ENCODE measurements at places on chromosomes 2 and 18. TPM values are rescaled to one million over a fixed set of nuclear protein-coding genes. Genes with fewer than 3 reads are reported as not detected.

ITGB6 gene
- 11.7 TPM for polyA plus RNA-seq

IL1R2 gene
- polyA plus RNA-seq = 0.59 TPM

MROH2A gene
- polyA plus RNA-seq = 0.16 TPM

EIF4E2 gene
- 109 TPM for polyA plus RNA-seq

HOXD11 gene
- polyA plus RNA-seq = 89.2 TPM

ASPRV1 gene
- polyA plus RNA-seq = 3.6 TPM

HJURP gene
- polyA plus RNA-seq = 25.7 TPM

RAB6C gene
- 0.85 TPM for polyA plus RNA-seq

SP5 gene
- 2.7 TPM for polyA plus RNA-seq

GCKR gene
- not detected for polyA plus RNA-seq

CHMP1B gene
- 48.8 TPM for polyA plus RNA-seq

PLCL1 gene
- polyA plus RNA-seq = 16.5 TPM

CRYBA2 gene
- polyA plus RNA-seq = not detected

TRIM54 gene
- 8.7 TPM for polyA plus RNA-seq

SPATA3 gene
- not detected for polyA plus RNA-seq

SERPINB3 gene
- polyA plus RNA-seq = not detected

RND3 gene
- polyA plus RNA-seq = 52.1 TPM

TFCP2L1 gene
- 65.9 TPM for polyA plus RNA-seq

REG3G gene
- polyA plus RNA-seq = not detected

SULT1C2 gene
- polyA plus RNA-seq = 34.9 TPM

CAVIN2 gene
- polyA plus RNA-seq = 35.2 TPM

C2orf72 gene
- 6.2 TPM for polyA plus RNA-seq

PKP4 gene
- polyA plus RNA-seq = 141 TPM

COX7A2L gene
- 185 TPM for polyA plus RNA-seq

B3GNT2 gene
- 36.7 TPM for polyA plus RNA-seq

PPP4R3B gene
- 70.4 TPM for polyA plus RNA-seq

AQP12A gene
- polyA plus RNA-seq = 1.5 TPM

MALL gene
- polyA plus RNA-seq = 12.9 TPM

GPD2 gene
- 22.2 TPM for polyA plus RNA-seq

PJVK gene
- polyA plus RNA-seq = 6.5 TPM
